ENCODE measurements at places on chromosomes 2 and 18.

GRCh38 chr2:221521233-221521845, 50.8 kb downstream of the EPHA4 start:
- DNase-seq, result no peak

GRCh38 chr18:12839526-12840196, 44.4 kb downstream of the PTPN2 start:
- no peak for DNase-seq

DNA sequence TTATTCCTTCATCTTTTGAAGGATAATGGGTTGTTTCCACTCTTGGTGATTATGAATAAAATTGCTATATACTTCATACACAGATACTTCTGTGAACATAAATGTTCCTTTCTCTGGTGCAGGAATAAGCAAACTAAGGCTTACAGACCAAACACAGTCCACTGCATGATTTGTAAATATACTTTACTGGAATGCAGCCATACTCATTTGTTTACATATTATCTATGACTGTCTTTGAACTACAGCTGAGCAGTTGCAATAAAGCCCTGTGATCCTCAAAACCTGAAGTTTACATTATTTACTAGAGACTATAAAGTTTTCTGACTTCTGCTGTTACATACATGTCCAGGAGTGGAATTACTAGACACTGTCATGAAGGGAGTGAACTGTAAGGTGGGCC, 381.0 kb upstream of the CNTNAP5 start:
- no peak for DNase-seq

DNA sequence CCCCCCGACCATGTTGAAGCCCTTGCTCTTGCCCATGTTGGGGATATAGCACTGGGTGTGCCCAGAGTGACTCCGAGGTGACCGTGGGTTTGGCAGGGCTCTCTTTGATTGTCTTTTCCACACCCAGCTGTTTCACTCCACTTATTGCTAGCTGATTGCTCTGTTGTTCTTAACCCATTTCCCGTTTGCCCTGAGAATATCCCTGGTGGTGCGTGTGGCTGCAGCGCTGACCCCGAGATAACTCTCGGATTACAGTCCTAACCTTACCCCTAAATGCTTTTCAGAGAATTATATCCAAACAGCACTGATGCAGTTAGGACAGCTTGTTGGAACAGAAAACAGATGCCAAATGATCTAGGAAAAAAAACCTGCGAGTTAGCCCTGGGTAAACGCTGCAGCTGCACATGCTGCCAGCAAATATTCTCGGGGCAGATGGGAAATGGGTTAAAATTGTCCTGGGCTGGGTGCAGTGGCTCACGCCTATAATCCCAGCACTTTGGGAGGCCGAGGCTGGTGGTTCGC, 34.3 kb upstream of the SNORC start:
- no peak for DNase-seq

- no peak for DNase-seq
Measured at GRCh38 chr2:138997346-138997745, 217.2 kb upstream of the NXPH2 start.
